ENCODE measurements at places on chromosomes 13 and 19. TPM values are rescaled to one million over a fixed set of nuclear protein-coding genes. Genes with fewer than 3 reads are reported as not detected.

The PCDH17 gene
- total RNA-seq: not detected

DNA sequence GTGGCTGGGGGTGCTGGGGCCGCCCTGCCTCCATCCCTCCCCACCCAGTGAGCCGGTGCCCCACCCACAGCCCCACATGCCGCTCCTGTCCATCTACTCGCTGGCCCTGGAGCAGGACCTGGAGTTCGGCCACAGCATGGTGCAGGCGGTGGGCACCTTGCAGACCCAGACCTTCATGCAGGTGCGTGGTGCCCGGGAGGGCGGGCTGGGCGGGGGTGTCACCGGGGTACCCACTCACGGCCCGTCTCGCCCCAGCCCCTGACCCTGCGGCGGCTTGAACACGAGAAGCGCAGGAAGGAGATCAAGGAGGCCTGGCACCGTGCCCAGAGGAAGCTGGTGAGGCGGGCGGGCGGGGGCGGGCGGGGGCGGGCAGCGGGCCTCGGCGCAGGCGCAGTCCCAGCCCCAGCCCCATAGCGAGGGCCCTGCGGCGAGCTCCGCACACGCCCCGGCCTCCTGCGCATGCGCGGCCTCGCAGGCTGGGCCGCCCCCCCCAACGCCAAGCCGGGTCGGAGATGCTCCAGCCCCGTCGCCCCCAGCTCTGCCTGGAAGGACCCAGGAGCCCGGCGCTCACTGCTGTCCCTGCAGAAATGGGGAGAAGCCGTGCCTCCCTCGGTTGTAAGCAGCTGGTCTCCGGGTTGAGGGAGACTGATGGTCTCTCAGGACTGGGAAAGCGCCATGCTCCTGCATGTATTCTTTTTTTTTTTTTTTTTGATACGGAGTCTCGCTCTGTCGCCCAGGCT, 7.7 kb downstream of the ARHGAP45 start:
- DNase-seq: peak; percentile 88

- no peak for DNase-seq
Observed at GRCh38 chr13:113195360-113195759, 13.1 kb downstream of the PCID2 start.

DNA sequence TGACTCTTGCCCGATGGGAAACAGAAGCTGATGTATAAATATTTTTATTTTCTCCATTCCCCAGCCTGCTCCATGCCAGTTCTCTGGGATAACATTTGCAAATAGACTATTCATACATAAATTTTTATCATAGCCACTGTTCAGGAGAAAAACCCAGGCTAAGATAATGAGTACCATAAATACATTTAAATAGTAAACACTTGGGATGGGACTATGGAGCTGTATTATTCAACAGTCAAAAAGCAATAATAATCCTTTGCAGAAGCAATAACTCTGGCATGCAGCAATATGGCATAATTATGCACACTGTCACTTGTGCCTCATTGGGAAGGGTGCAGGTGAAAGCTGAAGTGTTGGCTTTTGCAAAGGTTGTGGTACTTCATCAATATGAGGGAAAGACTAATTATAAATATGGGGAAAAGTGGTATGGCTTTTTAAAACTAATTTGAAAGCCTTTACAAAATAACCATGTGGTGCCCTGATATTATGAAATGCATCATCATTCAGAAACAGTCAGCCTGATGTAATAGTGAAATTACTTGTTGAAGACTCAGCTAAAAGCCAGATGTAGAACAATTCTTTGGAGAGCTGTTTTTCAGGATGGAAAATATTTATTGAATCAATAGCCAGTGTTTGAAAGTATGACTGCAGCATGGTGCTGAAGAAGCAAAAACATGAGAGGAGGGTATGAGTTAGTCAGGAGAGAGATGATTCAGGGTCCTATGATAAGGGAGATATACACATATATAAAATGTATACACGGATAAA, 2476.7 kb downstream of the PCDH9 start:
- no peak for DNase-seq

- no peak for DNase-seq
Observed at GRCh38 chr13:49466292-49466838, 22.3 kb downstream of the SETDB2 start.

DNA sequence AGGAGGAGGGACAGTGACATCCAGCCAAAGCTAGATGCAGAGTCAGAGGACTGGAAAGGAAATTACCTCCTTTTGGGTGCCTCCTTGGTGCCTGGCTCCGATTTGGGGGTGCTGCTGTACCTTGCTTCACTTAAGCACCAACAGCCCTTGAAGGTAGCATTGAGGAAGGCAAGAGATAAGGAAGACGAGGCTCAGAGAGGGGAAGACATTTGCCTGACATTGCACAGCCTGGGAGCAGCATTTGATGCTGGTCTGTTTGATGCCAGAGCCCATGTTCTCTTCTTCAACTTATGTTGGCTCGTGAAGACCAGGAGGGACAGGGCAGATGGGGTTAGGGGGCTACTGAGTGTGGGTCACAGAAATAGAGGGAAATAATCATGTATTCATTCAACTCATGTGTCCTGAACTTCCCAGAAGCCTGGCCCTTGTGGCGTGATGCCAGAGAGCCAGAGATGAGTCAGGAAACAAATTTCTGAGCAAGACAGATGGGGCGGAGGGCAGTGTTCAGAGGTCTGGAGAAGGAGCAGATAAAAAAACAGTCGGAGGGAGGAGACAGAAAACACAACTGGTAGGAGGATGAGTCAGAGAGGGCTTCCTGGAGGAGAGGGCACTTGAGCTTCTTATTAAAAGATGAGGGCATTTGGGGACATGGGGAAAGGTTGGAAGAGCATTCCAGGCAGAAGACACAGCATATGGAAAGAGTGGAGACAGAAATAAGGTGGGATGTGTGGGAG, 3.0 kb upstream of the C19orf81 start:
- DNase-seq: no peak

Data from activated CD8-positive, alpha-beta memory T cell treated with anti-CD3 and anti-CD28 coated beads, Interleukin-2, amount 10 ng/mL, durations not matched to agents 7 days and 5 days (primary cell).